ENCODE measurements at places on chromosomes 4 and X.

- no peak for DNase-seq
Observed at GRCh38 chr4:41784191-41784979, 35.9 kb upstream of the PHOX2B start.

- no peak for DNase-seq
Observed at GRCh38 chr4:136864604-136865185, 667.6 kb downstream of the PCDH18 start.

DNA sequence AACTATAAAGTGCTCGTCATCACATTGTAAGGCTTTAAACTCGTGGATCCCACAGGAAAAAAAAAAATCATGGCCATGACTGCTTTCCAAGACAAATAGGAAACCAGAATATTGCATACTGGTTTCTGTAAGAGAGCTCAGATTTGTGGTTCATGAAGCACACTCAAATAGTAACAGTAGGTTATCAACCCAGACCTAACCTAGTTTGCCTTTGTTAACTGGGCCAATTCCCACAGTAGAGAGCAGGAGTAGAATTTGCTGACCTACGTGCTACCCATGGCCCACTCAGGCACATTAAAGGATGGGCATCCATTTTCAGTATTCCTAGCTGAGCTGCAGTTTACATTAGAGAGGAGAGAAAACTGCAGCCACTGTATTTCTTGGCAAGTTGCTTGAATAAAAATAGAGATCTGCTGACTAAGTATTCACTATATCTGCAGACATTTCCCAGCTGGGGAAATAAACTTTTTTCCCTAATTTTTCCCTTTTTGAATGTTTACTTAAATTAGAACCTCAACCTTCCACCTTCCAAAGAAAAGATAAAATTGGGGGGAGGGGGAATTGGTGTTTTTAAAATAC is 218.5 kb downstream of the SPANXN3 start:
- no peak for DNase-seq

- no peak for DNase-seq
Observed at GRCh38 chrX:140821280-140821679, 111.7 kb downstream of the LINC00632 start.

- no peak for DNase-seq
Observed at GRCh38 chrX:131821945-131822622, 201.0 kb upstream of the STK26 start.

- no peak for DNase-seq
Observed at GRCh38 chr4:71945791-71946190, 86.0 kb upstream of the NPFFR2 start.

- DNase-seq, result peak; percentile 4
Observed at GRCh38 chrX:16484338-16484737, 165.6 kb upstream of the S100G start.

DNA sequence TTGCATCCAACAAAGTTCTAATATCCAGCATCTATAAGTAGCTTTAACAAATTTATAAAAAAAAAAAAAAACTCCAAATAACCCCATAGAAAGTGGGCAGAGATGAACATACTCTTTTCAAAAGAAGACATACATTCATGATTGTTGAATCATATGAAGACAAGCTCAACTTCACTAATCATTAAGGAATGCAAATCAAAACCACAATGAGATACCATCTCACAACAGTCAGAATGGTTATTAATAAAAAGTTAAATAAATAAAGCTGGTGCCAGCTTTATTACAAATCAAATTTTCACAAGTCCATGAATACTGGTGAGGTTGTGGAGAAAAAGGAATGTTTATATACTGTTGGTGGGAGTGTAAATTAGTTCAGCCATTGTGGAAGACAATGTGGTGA is 592.0 kb downstream of the IQCM start:
- no peak for DNase-seq

DNA sequence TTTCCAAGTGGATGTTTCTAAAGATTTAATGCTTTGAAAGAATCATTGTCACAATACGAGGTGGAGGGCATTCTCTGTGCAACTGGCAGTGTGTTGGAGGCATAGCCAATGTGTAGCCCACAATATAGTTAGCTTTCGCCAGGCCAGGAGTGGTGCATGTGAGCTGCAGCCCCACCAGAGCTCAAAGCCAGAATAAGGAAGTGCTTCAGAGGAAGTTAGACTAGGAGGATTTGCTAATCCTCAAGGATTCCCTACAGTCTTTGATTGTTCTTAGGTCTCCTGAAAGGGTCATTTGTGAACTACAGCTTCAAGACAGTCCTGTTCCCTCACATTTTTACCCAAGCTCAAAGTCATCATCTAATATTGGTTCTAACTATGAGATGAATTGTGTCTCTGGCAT is 16.4 kb downstream of the TRPC5OS start:
- DNase-seq, result no peak

- no peak for DNase-seq
Observed at GRCh38 chr4:59770601-59771264, 1429.4 kb upstream of the ADGRL3 start.

DNA sequence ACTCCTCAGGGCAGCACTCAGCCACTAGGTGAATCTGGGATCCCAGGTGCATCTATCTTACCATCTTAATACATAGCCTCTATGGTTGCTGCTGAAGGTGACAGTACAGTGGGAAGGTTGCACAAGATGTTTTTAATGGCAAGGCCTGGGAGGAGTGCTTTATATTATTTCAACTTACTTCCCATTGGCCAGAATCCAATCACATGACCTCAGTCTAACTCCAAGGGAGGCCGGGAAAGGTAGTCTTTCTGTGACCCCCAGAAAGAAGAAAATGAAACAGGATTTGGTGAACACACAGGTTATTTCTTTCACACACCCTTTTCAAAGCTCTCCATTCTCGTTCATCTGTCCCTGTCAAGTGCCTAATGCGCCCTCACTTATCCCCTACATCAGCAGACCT is 189.1 kb upstream of the ATP6AP2 start:
- no peak for DNase-seq

GRCh38 chrX:102727761-102728160 is 7.2 kb downstream of the GPRASP3 start:
- no peak for DNase-seq

DNA sequence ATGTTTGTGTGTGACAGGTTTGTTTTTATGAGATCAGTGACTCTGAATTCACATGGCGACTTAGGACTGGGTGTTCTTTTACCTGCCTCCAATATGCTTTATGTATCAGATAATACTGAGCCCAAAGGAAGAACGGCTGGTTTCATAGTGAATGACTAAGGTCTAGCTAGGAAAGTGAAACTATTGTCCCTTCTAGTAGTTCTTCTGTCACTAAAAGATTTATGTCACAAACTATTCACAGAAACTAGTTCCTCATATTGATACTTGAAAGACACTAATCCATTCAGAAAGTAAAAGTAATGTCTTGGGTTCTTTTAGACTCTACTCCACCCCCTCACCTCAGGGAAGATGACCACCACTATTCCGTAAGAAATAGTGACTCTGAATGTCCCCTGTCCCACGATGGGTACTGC is 81.7 kb downstream of the EGF start:
- DNase-seq, result no peak

DNA sequence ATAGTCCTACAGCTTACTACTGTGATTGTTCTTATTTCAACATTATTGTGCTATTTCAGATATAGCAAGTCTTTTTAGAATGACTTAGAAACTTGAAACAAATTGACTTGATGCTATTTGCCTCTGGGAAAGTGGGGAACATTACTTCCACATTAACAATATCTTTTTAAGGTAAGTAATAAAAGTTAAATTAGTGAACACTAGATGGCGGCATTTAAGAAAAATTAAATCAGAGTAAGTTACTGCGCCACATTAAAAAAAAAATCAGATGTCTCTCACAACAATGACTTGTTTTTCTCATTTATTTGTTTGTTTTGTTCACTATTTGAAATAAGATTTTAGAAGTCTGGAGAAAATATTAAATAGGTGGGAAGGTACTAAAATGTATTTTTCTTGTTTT is 1026.9 kb upstream of the SLIT2 start:
- no peak for DNase-seq
